ENCODE measurements at places on chromosomes 3 and 15.

GRCh38 chr3:74739242-74739641 lies 124.8 kb upstream of the CNTN3 start:
- no peak for ATAC-seq
- no peaks in the 10 kb centered on the region for H3K27me3 ChIP-seq
- H3K27ac ChIP-seq, result no peak overlapping the region
- no peaks in the 10 kb centered on the region for H3K36me3 ChIP-seq
- no peak overlapping the region for H3K4me3 ChIP-seq

DNA sequence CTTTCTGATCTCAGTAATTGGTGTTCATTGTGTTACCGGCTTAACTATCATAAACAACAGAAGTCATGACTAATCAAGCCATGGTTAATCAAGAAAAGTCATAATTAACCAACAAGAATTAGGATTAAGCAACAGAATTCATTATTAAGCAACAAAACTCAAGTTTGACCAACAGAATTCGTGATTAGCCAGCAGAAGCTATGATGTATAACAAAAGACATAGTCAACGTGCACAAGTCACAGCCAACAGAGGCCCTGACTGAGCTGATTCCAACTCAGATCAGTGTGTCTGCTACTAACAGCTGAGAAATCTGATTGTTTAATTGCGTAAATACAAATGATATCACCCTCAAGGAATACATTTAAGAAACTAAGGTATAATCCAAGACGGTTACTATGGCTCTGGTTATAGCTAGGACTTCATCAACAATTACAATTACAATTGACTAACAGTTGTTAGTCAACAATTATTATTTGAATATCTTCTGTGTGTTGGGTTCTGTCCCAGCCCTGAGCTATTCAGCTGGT lies 67.7 kb downstream of the RARB start:
- H3K4me1 ChIP-seq, result no peaks in the 10 kb centered on the region
- H3K27ac ChIP-seq, result no peak overlapping the region
- no peaks in the 10 kb centered on the region for H3K27me3 ChIP-seq
- H3K36me3 ChIP-seq, result no peaks in the 10 kb centered on the region

DNA sequence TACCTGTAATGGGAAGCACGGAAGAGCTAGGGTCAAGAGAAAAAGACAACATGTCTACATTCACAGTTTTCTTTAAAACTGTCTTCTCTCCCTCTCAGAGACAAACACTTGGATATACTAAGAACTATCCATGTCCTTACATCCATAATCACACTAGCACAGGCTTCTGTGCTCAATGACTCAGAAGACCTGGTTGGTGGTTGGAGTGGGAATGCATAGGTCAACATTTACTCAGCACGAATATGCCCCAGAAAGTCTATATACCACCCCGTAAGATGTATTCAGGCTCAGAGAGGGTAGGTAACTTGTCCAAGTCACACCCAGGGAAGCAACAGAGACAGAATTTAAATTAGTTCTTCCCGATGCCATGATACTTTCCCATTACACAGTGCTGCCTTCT lies 891.1 kb downstream of the TUSC7 start:
- no peak overlapping the region for H3K27ac ChIP-seq
- no peak overlapping the region for H3K4me3 ChIP-seq
- H3K36me3 ChIP-seq, result no peaks in the 10 kb centered on the region
- no peaks in the 10 kb centered on the region for H3K4me1 ChIP-seq

GRCh38 chr3:37526511-37526910 lies 335.2 kb upstream of the CTDSPL start:
- peaks cover 27% of the 10 kb centered on the region for H3K36me3 ChIP-seq
- peak; percentile 92 for ATAC-seq
- H3K4me3 ChIP-seq, result no peak overlapping the region

GRCh38 chr3:88987776-88988175 lies 119.6 kb upstream of the EPHA3 start:
- ATAC-seq, result no peak
- no peak overlapping the region for H3K4me3 ChIP-seq
- H3K27ac ChIP-seq, result no peak overlapping the region
- H3K36me3 ChIP-seq, result no peaks in the 10 kb centered on the region

- H3K27me3 ChIP-seq, result no peaks in the 10 kb centered on the region
- no peak for ATAC-seq
- no peak overlapping the region for H3K27ac ChIP-seq
- H3K36me3 ChIP-seq, result no peaks in the 10 kb centered on the region
- H3K4me1 ChIP-seq, result no peaks in the 10 kb centered on the region
Observed at GRCh38 chr3:7588236-7588635, 727.3 kb downstream of the GRM7 start.

- H3K27me3 ChIP-seq, result no peaks in the 10 kb centered on the region
- no peak for ATAC-seq
- H3K4me1 ChIP-seq, result peaks cover 37% of the 10 kb centered on the region
- peak overlapping the region; percentile 96 for H3K4me3 ChIP-seq
- peak overlapping the region; percentile 98 for H3K27ac ChIP-seq
Observed at GRCh38 chr3:129181819-129182218, 1.9 kb downstream of the CNBP start.

GRCh38 chr3:27356976-27357375 lies 12.2 kb downstream of the NEK10 start:
- H3K4me1 ChIP-seq, result no peaks in the 10 kb centered on the region
- H3K27ac ChIP-seq, result no peak overlapping the region
- no peaks in the 10 kb centered on the region for H3K36me3 ChIP-seq

DNA sequence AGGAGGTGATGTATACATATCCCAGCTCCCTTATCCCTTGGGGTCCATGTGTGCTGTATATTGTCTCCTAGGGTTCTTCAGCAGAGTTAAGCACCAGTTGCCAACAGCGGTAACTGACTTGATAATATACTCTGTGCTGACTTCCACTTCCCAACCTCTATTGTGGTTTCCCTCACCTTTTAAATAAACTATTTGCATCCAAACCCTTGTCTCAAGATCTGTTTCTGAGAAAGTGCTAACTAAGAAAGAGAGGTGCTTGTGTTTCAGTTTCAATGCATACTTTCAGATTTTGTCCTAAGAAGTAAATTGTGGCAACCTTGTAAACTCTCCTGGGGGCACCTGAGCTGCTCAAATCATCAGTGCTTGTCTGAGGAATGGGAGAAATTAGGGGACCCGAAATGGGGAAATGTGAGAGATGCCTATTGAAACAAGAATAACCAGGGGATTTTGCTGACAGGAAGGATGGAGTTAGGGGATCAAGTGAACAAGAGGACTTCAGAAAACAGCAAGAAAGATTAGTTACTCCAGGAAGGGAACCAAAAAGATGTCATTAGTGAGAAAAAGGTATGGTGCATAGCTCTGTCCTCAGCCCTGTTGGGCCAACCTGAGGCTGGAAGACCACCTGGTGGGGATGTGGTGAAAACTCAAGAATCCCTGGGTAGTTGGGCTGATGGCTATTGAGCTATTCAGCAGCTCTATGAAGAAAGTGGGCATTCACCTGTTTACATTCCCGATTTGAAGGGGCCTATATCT lies 50.9 kb upstream of the MRPL3 start:
- no peak overlapping the region for H3K4me3 ChIP-seq
- no peaks in the 10 kb centered on the region for H3K27me3 ChIP-seq
- H3K27ac ChIP-seq, result no peak overlapping the region

GRCh38 chr3:16725972-16726371 lies 120.7 kb upstream of the DAZL start:
- H3K4me1 ChIP-seq, result no peaks in the 10 kb centered on the region
- H3K4me3 ChIP-seq, result no peak overlapping the region
- H3K36me3 ChIP-seq, result no peaks in the 10 kb centered on the region
- no peak overlapping the region for H3K27ac ChIP-seq
- no peak for ATAC-seq
- H3K27me3 ChIP-seq, result no peaks in the 10 kb centered on the region

DNA sequence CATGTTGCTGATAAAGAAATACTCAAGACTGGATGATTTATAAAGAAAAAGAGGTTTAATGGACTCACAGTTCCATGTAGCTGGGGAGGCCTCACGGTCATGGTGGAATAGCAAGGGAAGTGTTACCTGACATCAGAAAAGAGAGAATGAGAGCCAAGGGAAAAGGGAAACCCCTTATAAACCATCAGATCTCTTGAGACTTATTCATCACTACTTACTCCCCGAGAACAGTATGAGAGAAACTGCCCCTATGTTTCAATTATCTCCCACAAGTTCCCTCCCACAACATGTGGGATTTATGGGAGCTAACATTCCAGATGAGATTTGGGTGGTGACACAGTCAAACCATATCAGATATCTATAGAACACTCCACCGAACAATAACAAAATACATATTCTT lies 904.6 kb downstream of the PDCD6IP start:
- no peaks in the 10 kb centered on the region for H3K36me3 ChIP-seq
- H3K4me3 ChIP-seq, result no peak overlapping the region
- no peaks in the 10 kb centered on the region for H3K27me3 ChIP-seq
- no peaks in the 10 kb centered on the region for H3K4me1 ChIP-seq
- no peak for ATAC-seq

- no peak for ATAC-seq
- H3K36me3 ChIP-seq, result no peaks in the 10 kb centered on the region
- no peaks in the 10 kb centered on the region for H3K4me1 ChIP-seq
- no peaks in the 10 kb centered on the region for H3K27me3 ChIP-seq
Observed at GRCh38 chr3:33541918-33542317, 101.7 kb upstream of the UBP1 start.
